Left renal pelvis (tissue), 4 donors: ENCODE measurements at places on chromosomes 12 and 14.
A peak's percentile ranks its signal among the peaks of the same experiment; 100 is the strongest.

DNA sequence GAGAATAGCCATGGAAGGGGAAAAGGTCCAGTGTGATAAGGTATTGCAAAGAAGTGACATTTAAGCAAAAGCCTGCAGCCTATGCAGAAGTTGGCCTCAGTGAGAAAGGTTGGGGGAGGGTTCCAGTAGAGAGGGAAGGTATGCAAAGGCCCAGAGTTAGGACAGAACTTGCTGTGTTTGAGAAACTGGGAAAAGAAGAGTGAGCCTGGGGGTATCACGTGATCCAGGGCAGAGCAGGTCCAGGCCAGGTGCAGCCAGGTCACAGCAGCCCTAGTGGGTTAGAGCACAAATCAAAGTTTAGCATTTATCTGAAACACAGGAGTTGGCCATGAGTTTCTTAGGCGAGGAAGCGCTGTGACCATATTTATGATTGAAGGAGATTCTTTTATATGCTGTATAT, 1.6 kb downstream of the SERPINA5 start:
- no peak for DNase-seq

DNA sequence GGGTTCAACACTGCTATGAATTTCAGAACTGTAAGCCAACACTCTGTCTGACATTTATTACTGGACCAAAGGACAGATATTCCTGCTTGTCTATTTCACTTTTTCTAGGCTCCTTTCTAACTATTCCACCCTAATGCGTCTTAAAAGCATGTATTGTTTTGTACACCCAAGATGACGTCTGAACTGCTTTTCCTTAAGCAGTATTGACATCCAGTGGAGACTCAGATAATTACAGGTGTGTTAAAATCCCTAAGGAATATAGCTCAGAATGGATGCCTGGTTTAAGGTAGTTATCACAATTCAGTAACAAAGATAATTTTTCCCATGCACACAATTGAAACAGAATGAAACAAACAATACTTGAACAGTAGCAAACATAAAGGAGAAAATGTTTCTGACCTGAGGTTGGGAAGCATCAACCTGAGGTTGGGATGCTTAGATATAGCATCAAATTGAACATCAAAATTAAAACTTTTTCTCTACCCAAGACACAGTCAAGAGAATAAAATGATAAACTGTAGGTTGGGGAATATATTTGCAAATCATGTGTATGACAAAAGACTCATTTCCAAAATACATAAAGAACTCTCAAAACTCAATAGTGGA, 93.7 kb upstream of the PTPRR start:
- peak; percentile 10 for DNase-seq

DNA sequence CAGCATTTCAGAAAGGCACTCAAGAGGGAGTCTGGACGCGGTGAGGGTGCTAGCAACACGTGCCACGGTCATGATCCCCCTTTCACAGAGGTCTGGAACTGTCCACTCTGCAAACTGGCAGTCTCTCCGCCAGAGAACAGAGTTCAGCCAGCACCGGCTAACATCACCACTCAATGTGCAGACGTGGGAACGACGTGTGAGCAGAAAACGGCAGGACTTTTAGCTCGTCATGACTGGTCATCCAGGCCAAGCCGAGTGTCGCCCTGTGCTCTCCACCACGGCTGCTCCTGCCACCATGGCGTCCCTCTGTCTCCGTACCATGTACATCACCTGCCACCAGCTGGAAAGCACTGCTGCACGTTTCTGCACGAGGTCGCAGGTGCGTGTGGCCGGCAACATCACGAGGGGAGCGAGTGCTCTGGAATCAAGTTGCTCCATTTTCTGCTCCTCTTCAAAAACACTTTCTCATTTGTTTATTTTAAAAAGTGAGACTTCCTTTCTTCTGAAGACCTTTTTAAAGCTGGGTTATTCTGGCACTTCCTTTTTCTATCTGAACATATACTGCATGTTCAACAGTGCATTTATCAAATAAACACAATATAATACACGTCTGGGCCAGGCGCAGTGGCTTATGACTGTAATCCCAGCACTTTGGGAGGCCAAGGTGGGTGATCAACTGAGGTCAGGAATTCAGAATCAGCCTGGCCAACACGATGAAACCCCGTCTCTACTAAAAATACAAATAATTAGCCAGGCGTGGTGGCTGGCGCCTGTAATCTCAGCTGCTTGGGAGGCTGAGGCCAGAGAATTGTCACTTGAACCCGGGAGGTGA, 28.0 kb downstream of the SLC15A4 start:
- no peak for DNase-seq

DNA sequence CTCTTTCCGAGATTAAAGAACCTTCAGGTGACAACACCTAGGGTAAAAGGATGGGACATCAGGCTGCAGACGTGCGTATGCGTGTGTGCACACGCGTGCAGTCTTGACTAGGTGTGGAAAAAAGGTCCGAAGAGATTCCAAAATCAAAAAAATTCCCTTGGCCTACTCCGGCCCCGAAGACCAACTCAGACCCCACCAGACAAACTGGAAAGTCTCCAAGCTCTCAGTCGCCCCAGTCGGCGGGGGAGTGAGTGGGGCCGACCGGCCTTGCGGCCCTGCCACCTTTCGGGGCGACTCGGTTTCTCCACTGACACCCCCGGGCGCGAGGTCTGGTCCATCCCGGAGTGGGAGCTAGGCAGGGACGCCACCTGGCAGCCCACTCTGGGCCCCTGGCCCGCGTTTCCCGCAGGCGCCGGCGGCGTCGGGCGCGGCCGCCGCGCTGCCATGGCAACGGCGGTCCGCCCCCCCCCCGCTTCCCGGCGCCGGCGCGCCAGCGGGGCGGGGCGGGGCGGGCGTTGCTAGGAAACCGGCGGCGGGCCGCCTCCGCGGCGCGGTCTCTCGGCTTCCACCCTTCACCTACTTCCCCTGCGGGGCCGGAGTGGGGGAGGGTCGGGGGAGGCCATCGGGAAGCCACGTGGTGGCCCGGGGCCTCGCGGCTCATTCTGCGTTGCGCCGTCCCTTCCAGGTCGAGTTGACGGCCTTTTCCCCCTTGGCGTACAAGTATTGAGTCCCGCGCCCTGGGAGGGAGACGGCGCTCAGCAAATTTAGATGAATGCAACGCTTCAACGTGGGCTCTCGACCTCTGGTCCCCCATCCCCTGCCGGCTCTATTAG, 253.1 kb downstream of the EFCAB11 start:
- peak; percentile 70 for DNase-seq

DNA sequence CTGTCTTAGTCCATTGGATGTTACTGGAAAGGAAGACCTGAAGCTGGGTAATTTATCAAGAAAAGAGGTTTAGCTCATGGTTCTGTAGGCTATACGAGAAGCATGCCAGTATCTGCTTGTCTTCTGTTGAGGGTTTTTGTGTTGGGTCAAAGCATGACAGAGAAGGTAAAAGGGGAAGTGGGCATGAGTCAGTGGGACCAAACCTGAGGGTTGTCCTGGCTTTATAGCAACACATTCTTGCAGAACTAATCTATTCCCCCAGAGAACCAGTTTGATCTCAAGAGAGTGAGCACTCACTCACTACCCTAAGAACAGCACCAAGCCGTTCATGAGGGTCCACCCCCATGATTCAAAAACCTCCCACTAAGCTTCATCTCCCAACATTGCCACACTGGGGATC, 19.0 kb upstream of the KRAS start:
- no peak for DNase-seq

GRCh38 chr14:94123868-94124267, 5.5 kb downstream of the IFI27L2 start:
- DNase-seq = no peak

- no peak for DNase-seq
These were observed 51.9 kb downstream of the RASSF8 start for GRCh38 chr12:26010293-26010821.
